ENCODE measurements at places on chromosomes 3 and 15.

- no peak for DNase-seq
These were observed 32.0 kb upstream of the GBE1 start for GRCh38 chr3:81793410-81793809.

DNA sequence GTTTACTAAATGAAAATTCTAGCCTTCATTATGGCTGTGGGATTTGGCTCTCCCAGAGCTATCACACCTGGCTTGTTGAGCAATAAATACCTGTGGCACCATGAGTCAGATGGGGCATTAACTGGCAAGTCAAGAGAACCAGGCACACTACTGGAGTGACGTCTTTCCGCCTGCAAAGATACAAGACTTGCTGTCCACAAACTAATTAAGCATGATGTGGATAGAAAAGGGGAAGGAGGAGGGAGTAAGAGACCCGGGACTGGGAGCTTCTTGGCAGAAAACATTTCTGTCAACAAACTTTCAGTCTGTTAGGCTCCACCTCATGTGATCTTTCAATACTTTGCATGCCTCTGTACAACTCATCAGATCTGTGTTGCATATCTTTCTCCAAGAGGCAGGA, 56.5 kb downstream of the CLDN1 start:
- no peak for DNase-seq

DNA sequence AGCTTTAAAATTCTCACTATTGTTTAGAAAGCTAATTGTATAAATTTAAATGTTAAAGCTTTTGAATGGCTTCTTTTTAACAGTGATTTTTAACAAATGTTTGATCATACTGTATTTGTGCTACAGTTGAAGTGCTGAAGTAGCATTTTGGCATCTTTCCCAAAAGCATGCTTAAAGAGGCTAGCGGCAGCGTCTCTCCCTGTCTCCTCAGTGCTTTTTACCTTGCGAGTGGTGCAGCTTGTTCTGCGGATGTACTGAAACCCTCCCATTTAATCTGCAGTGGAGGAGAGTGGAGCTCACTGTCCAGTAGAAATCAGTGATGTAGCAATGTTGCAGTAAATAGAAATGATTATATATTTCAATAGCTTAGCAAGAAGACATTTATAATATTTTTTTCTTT, 43.7 kb downstream of the LRRC49 start:
- DNase-seq, result no peak

- DNase-seq, result no peak
These were observed 87.7 kb upstream of the NEO1 start for GRCh38 chr15:72964542-72964941.

DNA sequence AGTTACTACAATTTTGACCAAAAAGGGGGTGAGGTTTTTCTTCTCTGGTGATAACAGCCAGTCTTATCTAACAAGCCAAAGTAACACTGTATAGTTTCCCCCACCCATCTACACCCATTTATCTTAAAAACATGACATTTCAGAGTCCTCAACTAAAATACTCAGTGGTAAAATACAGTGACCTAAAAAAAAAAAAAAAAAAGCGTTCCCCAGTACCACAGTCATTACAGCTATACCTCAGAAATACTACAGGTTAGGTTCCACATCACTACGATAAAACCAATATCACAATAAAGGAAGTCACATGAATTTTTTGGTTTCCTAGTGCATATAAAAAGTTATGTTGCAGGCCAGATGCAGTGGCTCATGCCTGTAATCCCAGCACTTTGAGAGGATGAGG, 13.8 kb downstream of the DENND4A start:
- no peak for DNase-seq

DNA sequence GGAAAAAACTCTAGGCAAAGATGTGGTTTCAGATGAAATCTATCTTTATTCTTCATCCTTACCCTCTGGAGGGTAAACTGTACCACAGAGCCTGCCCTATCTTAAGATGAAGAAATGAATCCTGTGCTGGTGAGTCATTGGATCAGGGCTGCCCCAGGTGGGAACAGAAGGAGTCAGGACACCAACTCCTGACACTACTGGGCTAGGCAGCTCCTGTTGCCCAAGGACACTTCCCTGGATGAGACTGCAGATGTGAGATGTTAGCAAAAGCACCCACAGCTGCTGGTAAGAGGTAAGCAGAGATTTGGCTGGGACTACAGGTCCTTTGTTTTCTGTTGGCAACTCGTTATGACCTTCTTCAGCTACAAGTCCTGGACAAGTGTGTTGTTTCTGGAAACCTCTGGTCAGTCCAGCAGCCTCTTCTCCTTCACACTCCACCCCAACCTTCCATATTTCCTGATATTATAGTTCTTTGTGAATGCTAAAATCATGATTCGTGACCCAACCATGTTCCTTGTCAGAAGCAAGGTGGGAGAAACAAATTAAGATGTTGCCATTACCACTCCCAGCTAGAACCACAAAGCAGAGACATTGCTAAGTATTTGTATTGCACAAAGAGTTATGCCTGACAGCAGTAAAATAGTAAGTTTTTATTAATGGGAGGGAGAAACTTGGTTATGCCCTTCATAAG, 104.2 kb upstream of the TGFBR2 start:
- DNase-seq, result no peak
